ENCODE measurements at places on chromosomes 6 and 20. TPM values are rescaled to one million over a fixed set of nuclear protein-coding genes. Genes with fewer than 3 reads are reported as not detected.

The HSPA1A gene
- total RNA-seq, result 93.2 TPM

The PNLDC1 gene
- 0.14 TPM for total RNA-seq

The FAM209B gene
- 0.49 TPM for total RNA-seq

The BPHL gene
- 17.4 TPM for total RNA-seq

The LTA gene
- not detected for total RNA-seq

The OR12D2 gene
- total RNA-seq, result not detected

Measured in airway epithelial cell (primary cell).